ENCODE measurements at places on chromosomes 3 and 15.

DNA sequence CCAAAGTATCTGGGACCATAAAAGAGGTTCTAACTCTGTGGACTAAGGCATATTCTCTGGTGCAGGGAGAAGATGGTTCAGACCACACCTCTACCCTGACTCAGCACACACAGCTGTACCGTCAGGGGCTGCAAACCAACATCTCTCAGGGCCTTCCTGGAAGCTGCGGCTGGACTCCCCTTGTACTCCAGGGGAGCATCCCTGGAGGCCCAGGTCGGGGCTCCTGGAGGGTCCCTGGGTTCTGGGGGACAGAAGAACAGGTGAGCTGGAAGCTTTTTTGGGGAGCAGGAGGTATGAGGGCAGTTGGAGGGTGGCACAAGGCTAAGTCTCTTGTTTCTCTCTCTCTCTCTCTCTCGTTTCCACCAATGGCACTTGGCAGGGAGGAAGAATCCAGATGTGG lies 60.5 kb downstream of the LINGO1 start:
- DNase-seq: no peak

- peak; percentile 68 for DNase-seq
Measured at GRCh38 chr15:75732809-75733451, 20.3 kb upstream of the CSPG4 start.

DNA sequence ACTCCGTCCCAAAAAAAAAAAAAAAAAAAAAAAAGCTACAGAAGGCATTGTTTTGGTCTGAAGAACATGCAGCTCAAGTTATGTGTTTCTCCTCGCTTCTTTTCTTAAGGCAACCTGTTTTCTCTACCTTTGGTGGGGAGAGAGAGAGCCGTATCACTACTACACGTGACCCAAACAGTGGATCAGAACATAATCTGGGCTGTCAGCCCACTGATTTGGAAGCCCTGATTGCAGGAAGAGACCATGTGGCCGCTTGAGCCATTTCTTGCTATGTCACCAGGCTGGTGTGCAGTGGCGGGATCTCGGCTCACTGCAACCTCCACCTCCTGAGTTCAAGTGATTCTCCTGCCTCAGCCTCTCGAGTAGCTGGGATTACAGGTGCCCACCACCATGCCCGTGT lies 69.8 kb downstream of the ABTB1 start:
- no peak for DNase-seq

GRCh38 chr15:62209821-62210220 lies 44.7 kb upstream of the C2CD4B start:
- no peak for DNase-seq

DNA sequence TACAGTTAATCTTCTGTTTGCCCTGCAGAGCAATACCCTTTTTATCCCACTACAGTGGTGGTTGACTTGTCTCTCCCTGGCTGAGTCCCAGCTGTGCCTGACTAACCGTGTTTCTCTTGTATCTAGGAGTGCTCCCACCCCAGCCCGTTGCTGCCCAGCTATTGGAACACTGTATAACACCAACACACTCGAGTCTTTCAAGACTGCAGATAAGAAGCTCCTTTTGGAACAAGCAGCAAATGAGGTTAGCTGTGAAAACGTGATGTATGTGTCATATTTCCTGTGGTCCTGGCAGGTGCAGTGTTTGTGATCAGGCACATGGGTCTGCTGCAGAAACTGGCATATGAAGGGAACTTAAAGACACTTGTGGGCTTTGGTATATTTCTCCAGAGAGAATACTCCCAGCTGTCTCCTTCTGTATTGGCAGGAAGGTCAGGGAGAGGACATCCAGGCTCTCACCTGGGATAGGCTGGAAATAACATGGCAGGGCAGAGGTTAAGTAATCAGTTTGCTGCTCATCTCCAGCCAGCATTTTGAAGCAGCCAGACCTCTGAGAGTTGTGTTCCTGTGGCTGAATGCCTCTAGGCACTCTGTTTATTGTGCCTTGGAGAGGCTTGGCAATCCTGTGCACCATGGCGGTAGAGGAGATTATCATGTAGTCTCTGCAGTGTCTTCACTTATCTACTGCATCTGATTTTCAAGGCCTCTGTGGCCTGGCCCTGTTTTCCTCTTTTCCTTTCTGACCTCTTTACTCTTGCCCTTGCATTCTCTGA lies 34.8 kb downstream of the ATG7 start:
- DNase-seq: no peak

GRCh38 chr3:142846779-142847577 lies 41.9 kb downstream of the PCOLCE2 start:
- no peak for DNase-seq

DNA sequence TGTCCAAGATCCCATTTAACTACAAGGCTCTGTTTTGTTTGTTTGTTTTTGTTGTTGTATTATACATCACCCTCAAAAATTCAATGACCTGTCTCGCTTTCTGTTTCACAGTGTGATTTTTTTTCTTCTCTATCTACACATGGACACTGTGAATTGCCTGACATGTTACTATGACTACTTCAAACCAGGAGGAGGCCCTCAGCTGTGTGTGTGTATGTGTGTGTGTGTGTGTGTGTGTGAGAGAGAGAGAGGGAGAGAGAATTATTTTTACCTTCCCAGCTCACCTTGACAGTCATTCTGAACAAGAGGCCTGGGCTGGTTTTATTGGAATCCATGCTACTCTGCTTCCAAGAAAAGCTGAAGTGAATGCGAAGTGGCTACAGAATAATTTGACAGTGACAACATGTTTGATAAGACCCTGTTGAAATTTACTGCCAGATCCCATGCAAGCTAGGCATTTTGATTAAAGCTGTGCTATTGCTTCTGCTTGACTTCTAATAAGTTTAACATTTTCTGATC lies 841.4 kb downstream of the NSUN3 start:
- DNase-seq: no peak

- no peak for DNase-seq
Measured at GRCh38 chr3:115551016-115551415, 72.3 kb upstream of the GAP43 start.

GRCh38 chr3:129749692-129750091 lies 143.2 kb upstream of the PLXND1 start:
- DNase-seq: no peak

DNA sequence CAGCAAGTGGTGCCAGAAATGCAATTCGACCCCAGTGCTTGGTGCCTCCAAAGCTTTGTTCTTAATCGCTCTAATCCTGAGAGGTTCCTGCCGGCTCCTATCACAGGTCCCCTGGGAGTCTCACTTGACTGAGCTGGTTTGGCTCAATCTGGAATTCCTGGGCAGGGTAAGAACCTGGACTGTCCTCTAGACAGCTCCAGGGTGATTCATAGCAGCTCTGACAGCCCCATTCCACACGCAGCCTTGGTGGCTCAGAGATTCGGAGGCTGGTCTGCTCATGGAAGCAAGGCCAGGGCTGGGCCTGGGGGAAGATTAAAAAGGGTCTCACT lies 37.9 kb downstream of the MYO5C start:
- DNase-seq: no peak

DNA sequence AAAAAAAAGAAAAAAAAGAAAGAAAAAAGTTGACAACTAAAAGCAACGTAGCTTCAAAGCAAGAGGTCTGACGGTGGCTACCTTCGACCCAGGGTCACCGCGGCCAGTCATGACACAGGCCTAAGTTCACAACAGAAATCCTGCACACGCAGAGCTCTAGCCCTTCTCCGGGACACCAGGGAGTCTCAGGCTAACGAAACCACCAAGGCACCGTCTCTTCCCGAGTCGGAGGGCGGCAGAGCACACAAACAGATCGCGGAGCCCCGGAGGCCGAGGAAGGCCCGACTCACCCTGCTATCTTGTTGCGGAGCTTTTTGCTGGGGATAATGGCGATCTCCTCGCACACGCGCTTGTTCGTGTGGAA lies 584 bp downstream of the RPS17 start:
- no peak for DNase-seq
